ENCODE measurements at places on chromosomes 1 and 21.

DNA sequence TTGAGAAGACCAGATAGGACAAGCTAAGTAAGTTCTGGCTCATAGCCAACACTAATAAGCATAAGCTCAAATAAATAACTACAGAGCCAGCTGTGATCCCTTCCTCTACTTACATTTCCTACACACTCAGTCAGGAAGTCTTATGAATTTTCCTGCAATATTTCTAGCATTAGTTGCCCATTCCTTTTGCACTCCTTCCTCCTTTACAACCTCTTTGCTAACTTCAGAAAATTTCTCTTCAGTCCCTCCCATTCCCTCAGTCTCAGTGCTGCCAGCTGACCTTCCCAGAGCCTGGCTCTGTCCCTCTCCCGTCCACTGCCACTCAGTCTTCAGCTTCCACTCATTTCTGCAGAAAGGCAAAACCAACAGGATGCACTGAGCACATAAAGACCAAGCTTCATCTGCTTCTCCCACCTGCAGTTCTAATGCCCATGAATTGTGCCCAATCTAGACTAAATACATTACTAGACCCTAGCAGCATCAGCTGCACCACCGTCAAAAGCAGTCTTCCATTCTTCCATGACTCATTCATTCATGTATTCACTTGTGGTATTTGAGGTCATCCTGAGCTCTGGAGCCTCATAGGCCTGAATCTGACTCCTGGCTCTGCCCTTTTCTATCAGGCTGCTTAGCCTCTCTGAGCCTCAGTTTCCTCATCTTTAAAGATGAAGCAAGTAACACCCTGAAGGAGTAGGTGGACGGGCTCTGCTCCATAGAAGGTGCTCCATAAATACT lies 54.6 kb upstream of the SIPA1L2 start:
- no peak for DNase-seq

GRCh38 chr1:40530735-40531380 lies 579 bp upstream of the ZNF684 start:
- no peak for DNase-seq

DNA sequence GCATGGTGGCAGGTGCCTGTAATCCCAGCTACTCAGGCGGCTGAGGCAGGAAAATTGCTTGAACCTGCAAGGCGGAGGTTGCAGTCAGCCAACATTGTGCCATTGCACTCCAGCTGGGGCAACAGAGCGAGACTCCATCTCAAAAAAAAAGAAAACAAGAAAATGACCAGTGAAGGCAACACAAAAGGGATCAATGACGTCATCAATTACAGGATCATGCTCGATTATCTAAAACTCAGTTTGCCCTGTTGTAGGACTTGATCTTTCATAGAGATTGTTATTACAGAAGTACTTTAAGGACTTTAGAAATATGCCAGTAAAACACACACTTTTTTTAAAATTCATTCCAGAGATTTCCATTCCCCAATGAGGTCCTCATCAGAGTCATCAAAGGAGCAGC lies 147.8 kb downstream of the ETS2 start:
- DNase-seq, result no peak

DNA sequence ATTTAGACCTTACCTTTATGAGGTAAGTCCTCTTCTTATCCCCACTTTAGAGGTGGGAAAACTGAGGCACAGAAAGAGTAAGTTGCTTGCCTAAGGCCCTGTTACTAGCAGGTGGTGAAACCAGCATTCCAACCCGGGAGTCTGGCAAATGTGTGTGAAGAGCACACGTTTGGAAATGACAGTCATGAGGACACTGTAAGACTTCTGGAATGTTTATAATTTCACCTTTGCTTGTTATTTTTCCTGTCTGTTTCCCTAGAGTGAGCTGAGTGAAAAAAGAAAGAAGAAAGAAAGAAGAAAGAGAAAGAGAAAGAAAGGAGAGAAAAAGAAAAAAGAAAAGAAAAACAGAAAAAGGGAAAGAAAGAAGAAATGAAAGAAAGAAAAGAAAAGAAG lies 21.2 kb upstream of the LGALS8 start:
- DNase-seq, result no peak

DNA sequence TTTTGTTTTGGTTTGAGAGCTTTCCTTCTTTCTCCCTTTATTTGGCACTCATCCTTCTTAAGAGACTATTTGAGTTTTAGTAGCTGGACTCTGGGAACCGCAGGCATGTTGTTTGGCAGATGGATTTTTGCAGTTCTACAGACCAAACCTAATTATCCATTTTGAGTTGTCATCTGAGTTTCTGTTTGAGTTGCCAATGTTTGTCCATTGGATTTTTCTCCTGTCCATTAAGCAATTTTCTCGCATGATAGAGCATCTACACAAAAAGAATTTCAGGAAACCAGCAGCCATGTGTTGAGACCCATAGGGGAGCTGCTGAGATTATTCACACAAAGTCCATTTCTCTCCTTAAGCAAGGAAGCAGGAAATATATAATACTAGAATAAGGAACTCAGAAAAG lies 17.2 kb upstream of the CXADR start:
- DNase-seq, result no peak

- no peak for DNase-seq
Observed at GRCh38 chr1:19869929-19870328, 12.3 kb upstream of the OTUD3 start.

DNA sequence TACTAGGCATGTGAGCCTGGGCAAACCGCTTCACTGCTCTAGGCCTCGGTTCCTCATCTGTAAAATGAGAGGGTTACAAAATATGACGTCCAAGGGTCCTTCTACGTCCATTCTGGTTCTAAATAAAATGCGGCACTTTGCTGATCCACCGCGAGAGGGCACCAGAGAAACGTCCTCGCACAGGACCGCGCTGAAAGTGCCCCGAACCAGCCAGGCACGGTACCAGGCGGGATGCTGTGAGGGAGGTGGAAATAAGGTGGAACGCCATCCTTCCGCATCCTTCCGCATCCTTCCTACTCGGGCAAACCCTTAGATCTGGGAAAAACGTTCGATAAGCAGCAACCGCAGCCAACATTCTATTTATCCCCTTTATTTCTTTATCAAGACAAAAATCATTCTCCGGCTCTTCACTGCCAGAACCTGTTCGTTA lies 60.3 kb upstream of the KRTAP19-8 start:
- DNase-seq, result peak; percentile 67

GRCh38 chr1:119372503-119373086 lies 4.0 kb downstream of the HAO2 start:
- DNase-seq, result no peak

GRCh38 chr1:200035397-200035955 lies 8.0 kb downstream of the NR5A2 start:
- DNase-seq, result no peak

DNA sequence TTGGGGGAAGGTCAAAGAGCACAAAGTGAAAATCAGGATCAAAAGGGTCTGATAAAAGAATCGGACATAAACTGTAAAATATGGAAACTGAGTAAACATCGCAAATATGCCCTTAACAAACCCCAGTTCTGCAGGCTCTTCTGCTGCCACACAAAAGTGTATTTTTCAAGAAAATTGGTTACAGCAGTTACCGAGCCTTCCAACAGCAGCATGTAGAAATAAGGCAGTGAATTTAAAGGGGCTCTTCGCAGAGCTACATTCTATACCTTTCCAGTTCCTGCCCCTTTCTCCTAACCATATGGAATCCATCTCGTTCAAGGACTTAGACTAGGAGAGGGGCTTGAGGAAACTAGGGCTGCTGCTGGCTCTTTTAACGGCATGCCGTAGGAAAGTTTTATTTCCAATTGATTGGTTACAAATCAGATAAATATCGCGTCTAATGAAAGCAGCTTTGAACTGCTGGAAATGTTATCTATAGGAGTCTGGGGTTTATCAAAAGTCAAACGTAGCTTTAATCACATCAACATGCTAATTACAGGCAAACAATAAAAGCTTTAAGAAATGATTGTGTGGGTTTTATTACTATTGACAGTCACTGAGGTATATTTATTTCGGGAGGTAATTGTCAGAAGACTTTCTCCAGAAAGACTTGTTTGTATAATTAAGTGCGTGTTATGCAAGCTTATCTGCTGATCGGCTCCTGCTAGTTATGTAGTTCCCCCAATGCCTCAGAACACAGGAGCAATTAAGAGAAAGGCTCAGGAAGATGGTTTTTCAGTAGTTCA lies 59.1 kb downstream of the GORAB start:
- DNase-seq, result no peak

DNA sequence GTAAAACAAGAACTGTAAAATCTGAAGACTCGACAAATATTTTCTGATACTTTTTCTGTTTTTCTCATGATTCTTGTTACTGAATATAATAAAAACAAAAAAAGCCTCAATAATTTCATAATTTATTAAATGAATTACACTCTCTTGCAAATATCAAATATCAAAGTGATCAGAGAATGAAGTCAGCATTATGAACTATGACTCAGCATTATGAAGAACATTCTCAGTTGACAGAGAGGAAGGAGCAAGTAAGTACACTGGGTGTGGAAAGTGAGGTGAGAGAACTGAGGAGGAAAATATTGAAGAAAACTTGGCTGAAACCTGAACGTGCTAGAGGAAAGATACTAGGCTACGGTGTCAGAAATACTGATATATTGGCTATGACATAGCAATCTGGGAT lies 529.5 kb downstream of the KCNT2 start:
- DNase-seq, result no peak

DNA sequence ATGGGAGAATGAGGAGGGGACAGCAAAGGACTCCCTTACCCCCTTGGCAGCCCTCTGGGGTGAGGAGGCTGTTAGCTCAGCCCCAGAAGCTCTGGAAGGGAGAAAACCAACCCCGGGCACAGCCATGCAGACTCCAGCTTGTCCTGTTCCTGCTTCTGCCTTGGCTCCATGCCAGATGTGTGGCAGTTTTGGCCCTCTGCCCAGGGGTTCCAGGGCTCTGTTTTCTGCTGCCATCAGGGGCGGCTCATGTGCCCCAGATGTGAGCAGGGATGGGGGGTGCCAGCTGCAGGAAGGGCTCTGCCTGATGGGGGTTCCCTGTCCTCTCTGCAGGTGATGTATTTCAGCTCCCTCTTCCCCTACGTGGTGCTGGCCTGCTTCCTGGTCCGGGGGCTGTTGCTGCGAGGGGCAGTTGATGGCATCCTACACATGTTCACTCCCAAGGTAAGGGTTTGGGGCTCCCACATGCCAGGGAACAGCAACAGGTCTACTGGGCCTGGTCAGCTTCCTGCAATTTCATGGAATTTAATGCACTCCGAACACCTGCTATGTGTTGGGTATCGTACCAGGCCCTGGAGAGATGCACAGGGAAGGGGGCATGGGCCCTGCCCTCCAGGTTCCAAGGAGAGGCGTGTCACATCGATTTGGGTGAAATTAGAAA lies 26.1 kb downstream of the SLC6A17 start:
- DNase-seq, result peak; percentile 41

DNA sequence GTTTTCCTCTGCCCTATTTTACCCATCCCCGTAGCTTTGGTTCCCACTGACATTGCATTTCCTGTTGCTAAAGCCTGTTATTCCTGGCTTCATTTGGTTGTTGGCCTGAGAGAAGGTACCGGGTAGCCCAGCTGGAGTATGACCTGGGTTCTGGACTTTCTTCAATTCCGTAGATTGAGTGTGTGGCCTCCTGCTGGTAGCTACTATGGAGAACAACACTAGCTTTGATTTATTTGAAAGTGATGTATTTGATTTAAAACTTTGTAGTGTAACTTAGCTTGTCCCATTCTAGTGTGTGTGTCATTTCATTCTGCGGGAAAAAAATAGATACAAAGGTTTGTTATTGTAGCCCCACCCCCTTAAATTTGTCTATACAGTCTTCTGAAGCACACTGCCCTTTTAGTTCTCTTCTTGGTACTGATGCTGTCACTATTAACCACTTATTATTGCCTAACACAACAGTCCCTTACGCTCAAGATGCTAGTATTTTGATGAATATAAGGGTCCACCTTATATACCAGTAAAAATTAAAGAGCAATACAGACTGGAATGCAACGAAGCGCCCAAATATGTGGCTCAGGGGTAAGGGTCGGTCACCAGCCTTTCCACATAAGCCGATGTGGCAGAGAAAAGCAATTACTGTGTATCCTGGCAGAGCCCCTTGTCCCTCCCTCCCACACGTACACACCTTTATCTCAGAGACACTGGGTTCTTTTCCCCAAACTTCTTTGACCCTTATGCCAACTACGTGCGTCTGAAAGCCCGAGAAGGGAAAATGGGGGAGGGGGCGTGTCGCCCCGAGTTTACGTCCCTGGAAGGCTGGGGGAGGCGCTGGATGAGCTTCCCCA lies 643 bp upstream of the MOV10 start:
- DNase-seq, result no peak

DNA sequence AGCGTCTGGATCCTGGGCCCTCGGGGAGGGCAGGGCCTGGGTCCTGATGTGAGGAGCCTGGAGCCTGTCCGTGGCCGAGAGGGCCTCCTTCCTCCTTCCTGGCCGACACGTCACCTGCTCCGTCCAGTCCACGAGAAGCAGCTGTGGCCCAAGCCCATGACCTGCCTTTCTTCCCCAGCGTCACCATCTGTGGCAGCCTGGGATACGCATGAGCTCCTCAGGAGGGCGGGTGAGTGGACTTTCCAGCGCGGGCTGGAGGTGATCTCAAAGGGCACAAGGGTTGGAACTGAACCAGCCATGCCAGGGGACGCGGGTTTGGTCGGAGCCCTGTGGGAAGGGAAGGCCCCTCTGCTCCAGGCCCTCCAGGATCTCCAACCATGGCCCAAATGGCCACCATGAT lies 90.4 kb downstream of the DHRS3 start:
- DNase-seq, result no peak

- no peak for DNase-seq
Observed at GRCh38 chr1:168907053-168907452, 178.0 kb upstream of the DPT start.

DNA sequence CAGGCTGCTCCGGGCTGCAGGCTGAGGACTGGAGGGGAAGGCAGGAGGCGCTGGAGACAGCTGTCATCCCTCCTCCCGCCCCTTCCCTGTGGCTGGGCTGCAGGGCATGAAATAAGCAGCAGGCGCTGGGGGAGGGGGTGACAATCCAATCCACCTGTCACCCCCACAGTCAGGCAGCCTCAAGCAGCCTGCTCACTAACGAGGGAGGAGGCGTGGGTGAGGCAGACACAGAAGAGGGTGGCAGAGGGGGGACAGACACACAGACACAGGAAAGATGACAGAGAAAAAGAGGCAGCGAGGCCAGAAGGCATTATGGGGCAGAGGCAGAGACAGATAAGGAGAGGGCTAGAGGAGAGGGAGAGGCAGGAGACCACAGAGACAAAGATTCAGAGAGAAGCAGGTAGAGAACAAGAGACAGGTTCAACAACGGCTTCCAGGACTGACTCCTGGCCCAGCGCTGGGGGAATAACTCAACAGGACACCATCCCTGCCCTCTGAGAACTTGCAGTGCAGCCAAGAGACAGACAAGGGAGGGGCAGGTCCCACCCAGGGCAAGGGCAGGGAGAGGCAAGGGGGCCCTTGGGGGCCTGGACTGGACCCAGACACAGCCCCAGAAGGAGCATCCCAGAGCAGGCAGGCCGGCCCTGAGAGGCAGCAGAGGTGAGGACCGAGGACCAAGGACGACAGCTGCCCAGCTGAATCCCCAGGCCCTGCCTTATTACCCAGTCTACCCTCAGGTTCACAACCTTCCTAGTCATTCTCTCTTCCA lies 11.2 kb downstream of the MEF2D start:
- DNase-seq, result peak; percentile 74

GRCh38 chr1:221414772-221415539 lies 326.9 kb downstream of the DUSP10 start:
- DNase-seq, result no peak

GRCh38 chr1:160200786-160201185 lies 4.4 kb upstream of the PEA15 start:
- no peak for DNase-seq
